Central memory CD4-positive, alpha-beta T cell (primary cell): ENCODE measurements at places on chromosomes 11 and 22.

DNA sequence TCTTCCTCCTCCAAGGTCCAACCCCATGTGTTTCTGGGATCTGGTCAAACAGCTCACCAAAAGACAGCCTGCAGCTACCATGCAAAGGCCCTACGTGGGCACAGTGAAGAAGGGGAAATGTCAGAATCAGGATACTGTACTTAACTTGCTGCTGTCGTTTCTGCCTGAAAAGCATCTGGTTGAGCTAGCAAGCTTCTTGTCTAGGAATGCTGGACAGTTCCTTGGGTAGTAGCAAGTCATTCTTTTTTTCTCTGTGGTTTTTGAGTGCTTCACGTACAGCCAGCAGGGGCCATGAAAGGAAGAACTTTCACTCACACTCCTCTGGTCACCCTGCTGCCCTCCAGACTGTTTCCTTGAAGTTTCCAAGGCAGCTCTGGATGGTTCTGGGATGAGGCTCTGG, 24.7 kb downstream of the RCOR2 start:
- no peak for DNase-seq

DNA sequence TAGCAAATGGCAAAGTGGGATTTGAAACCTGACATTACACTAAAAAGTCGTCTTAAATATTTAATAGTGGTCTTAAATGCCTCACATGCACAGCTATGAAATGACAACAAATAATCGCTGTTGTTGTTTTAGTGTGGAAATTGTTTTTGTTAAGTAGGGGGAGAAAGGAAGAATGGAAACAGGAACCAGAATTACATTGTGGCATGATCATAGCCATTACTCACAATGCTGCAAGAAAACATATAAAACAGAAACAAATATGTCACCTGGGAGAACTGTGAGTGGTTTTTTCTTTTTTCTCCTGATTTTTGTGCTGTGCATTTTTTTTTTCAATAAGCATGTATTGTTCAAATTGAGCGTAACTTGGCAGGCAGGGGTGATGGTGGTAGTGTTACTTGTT, 22.9 kb downstream of the FAM76B start:
- DNase-seq: no peak

DNA sequence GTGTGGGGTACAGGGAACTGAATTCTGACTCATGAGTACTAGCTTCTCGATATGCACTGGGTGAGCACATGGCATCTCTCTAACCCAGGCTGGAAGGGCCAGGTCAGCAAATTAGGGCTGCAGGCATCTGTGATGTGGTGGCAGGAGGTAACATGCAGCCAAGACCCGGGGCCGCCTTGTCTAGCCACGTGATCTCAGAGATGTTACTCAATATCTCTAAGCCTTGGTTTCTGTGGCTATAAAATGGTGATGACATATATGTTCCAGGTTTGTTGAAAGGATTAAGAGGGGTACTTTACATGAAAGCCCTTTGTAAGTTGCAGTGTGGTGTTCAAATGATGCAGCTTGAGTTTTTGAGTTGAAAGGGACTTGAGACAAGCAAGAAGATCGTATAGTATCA, 3.2 kb downstream of the ST14 start:
- DNase-seq: no peak

DNA sequence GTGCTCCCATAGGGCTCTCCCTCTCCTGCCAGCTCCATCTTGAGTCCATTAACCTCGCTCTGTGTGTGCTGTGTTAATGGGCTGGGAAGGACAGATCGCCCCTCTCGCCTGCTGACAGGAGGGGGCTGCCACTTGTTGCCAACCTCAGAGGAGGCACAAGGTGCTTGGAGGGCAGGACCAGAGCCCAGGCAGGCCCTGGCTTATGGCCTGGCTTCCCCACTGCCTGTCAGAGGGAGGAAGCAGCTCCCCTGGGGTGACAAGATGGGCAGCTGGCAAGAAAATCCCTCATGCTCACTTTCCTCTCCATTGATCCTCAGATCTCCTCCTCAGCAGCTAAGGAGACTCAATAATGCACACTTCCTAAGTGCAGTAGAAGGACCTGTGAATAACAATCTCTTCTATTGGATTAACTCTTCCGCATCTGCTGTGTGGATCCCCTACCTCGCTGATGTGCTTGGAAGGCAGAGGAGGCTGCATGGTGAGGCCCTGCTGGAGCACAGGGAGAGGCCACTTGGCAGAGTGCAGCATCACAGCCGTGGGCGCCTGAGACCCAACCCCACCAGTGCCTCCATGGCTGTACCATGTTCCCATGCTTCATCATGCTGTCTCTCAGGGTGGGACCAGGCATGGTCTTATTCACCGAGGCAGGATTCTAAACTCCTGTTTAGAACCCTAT, 70.3 kb downstream of the TRIM29 start:
- DNase-seq: no peak

DNA sequence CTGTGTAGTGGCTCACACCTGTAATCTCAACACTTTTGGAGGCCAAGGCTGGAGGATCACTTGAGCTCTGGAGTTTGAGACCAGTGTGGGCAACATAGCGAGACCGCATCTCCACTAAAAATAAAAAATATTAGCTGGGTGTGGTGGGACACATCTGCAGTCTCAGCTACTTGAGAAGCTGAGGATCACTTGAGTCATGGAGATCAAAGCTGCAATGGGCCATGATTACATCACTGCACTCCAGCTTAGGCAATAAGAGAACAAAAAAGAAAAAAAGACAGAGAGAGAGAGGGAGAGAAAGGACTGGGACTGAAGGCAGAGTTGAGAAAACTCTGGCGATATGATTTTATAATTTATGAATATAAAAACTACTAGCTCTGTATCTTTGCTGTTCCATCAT, 473.1 kb downstream of the LRRC4C start:
- DNase-seq: no peak

- no peak for DNase-seq
These were observed 28.9 kb downstream of the PAX6 start for GRCh38 chr11:31782257-31782656.

GRCh38 chr11:89487016-89487415, 4.2 kb downstream of the NOX4 start:
- no peak for DNase-seq

GRCh38 chr11:2517016-2517385, 72.2 kb downstream of the KCNQ1 start:
- no peak for DNase-seq

- no peak for DNase-seq
These were observed 4.7 kb upstream of the APOL2 start for GRCh38 chr22:36243986-36244385.

DNA sequence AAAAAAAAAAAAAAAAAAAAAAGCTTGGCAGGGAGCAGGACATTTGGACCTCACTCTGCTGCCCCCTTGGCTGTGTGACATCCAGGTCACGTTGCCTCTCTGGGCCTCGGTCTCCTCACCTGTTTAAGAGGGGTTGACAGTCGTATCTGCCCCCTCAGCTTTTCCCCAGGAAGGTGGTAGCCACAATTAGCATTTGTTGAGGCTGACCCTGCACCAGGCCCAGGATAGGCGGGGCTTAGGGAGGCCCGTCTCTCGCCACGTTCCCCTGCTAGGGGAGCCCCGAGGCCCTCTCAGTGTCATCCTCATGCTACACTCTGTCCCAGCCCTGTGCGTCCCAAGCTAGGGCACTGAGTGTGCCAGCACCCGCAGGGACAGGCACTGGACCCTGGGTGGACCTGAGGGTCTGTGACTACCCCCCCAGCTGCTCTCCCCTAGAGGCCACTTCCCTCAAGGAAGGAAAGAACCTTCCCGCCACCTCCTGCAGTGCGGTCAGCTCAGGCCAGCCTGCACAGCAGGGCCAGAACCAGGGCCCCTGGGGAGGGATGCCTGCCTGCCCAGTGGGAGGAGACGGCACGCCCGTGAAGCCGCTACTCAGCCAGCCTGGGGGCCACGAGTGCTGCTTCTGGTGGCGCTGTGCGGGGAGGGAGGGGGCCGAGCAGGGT, 38.5 kb upstream of the PPARA start:
- DNase-seq: no peak

DNA sequence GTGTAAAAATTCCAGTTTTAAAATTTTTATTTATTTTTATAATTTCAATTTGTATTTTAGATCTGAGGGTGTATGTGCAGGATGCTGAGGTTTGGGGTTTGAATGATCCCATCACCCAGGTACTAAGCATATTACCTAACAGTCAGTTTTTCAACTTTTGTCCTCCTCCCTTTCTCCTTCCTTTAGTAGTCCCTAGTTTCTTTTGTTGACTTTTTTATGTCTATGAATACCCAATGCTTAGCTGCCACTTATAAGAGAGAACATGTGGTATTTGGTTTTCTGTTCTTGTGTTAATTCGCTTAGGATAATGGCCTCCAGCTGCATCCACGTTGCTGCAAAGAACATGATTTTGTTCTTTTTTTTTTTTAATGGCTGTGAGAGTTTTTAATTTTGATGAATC, 35.7 kb upstream of the UCP3 start:
- no peak for DNase-seq

DNA sequence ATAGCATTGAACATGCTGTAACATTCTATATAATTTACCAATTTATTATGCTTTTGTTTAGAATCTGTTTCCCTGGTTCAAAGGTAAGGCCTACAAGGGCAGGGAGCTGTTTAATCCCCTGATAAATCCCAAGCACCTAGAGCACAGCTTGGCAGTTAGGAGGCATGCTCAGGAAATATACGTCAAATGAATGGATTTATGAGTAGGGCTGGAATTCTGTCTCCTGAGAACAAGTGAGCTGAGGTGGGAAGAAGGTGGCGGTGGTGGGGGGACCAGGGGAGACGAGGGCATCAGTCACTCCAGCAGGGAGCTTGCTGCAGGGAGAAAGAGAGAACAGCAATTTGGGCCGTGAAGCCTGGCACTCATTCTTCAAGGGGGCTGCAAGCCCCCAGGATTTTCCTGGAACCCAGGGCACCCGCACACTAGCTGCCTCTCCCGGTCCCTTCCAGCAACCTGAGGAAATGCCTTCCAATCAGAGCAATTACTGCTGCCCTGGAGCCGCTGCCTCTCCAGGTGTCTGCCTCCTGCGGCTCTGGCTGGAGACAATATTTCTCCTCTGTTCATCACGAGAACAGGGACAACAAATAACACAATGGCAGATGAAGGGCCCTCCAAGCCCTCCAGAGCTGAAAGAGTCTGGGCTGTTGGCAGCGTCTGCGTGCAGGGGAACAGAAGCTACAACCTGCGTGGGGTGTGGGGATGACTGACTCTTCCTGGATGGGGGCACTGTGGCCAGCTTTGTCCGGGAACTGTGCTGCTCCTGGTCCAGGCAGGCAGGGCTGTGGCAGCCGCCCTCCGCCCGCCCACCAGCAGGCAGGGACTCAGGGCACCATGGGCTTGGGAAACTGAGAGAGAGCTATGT, 233.4 kb downstream of the ST3GAL4 start:
- no peak for DNase-seq

GRCh38 chr11:6201481-6201880, 2.5 kb downstream of the OR52W1 start:
- DNase-seq: no peak

DNA sequence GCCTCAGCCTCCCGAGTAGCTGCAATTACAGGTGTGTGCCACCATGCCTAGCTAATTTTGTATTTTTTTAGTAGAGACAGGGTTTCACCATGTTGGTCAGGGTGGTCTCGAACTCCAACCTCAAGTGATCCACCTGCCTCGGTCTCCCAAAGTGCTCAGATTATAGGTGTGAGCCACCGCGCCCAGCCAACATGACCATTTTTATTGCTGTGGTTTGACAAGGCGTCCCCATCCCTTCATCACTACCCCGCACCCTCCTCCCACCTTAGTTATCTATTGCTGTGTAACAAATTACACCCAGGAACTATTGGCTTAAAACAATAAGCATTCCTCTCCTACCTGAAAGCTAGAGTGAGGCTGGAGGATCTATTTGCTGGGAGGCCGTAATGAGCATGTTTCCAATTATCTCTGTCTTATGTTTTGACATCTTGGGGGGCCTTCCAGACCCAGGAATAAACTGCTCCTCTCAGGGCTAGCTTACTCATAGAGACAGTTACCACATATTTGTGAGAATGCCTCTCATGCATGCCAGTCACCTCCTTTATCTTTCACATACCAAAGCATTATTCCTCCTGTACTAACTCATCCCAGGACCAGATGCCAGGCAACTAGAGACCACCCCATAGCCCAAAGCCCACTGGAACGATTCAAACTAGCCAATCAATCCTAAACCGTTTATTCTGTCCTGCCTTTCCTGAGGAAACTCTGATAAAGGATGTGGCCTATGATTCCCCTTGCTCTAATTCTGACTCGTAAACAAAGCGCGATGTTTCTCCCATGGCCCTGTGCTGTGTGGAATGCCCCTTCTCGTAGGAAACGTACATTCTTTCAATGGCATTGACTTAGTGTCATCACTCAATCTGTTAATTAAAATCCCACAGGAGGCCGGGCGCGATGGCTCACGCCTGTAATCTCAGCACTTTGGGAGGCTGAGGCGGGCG, 19.4 kb downstream of the SNU13 start:
- DNase-seq: no peak

GRCh38 chr11:42552786-42553185, 759.0 kb upstream of the API5 start:
- no peak for DNase-seq

DNA sequence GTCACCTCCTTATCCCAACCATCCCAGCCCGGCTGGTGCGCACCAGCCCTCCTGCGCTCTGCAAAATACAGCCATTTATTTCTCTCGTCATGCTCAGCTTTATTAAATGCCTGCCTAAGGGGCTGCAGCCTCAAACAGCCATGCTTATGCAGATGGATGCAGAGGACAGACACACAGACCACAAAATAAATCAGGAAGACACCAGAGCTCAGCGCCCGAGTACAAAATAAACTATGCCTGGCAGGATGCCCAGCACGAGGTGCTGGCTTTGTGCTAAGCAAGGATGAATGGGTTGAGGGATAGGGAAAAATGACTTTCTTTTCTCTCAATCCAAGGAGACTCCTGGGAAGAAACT, 70.5 kb downstream of the RPUSD4 start:
- DNase-seq: no peak
